ENCODE measurements at places on chromosomes 12 and 14. TPM values are rescaled to one million over a fixed set of nuclear protein-coding genes. Genes with fewer than 3 reads are reported as not detected.

Gene NPFF
- not detected for total RNA-seq

Gene ST8SIA1
- 1.7 TPM for total RNA-seq

Gene MGAT4C
- total RNA-seq: not detected

Gene TAS2R30
- 1.5 TPM for total RNA-seq

Gene KRT79
- total RNA-seq: not detected

Gene ZBTB39
- total RNA-seq: 5.1 TPM

Gene CCDC38
- 0.49 TPM for total RNA-seq

Gene NANOG
- not detected for total RNA-seq

Gene TCP11L2
- total RNA-seq: 10.3 TPM

Gene KRT72
- total RNA-seq: 2.3 TPM

Gene KCNC2
- total RNA-seq: not detected

Gene CLEC4D
- total RNA-seq: not detected

Gene TAS2R9
- total RNA-seq: not detected

Gene DEGS2
- 0.99 TPM for total RNA-seq

Gene TDRD9
- total RNA-seq: 0.10 TPM

Gene ASIC1
- total RNA-seq: 3.7 TPM

Gene CBLN3
- total RNA-seq: 7.7 TPM

Gene GNB3
- total RNA-seq: 0.54 TPM

Gene RERGL
- not detected for total RNA-seq

Gene SIX6
- total RNA-seq: not detected

Gene MYH6
- total RNA-seq: not detected

Gene VDR
- 57.7 TPM for total RNA-seq

Gene NRXN3
- not detected for total RNA-seq

Gene ANKRD33
- not detected for total RNA-seq

Gene OLR1
- total RNA-seq: not detected

Gene TAMALIN
- total RNA-seq: 14.8 TPM

Gene TNFAIP2
- 0.60 TPM for total RNA-seq
